NCI-H146 (cell line): ENCODE measurements at places on chromosomes 5 and 9.

GRCh38 chr9:37452611-37453010 lies 12.6 kb downstream of the ZBTB5 start:
- DNase-seq = no peak

DNA sequence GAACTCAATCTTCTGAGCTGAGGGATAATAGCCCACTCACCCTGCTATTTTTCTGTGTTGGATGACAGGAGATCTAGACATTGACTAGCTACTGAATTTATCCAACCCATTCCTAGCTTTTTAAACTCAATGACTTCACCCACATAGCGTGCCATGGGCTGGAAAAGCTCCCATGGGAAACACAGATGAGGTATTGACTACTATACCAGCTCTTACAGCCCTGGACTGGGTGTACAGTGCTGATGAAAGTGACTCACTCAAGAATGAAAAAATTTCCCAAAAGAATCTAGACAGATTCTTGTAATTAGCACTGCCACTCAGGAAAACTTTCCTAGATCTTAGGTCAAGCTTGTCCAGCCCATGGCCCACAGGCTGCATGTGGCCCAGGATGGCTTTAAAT lies 72.7 kb upstream of the NREP start:
- DNase-seq = no peak

DNA sequence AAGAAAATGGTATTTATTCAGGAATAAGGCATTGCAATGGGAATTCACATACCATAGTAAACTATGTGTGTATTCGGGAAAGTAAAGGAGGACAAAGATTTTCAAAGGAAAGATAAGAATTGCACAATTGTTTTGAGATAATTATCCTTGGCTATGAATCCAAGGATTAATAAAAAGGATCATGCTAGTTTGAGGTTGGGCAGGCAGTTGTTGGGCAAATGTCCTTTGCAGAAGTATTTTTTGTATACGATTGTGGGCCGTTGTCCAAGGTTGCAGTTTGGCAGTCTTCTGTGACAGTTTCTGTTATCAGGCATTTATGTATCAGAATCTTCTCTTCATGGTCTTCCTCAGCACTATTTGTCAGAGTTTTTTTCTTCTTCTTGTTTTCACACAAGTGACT lies 10.6 kb upstream of the UBAP2 start:
- no peak for DNase-seq

DNA sequence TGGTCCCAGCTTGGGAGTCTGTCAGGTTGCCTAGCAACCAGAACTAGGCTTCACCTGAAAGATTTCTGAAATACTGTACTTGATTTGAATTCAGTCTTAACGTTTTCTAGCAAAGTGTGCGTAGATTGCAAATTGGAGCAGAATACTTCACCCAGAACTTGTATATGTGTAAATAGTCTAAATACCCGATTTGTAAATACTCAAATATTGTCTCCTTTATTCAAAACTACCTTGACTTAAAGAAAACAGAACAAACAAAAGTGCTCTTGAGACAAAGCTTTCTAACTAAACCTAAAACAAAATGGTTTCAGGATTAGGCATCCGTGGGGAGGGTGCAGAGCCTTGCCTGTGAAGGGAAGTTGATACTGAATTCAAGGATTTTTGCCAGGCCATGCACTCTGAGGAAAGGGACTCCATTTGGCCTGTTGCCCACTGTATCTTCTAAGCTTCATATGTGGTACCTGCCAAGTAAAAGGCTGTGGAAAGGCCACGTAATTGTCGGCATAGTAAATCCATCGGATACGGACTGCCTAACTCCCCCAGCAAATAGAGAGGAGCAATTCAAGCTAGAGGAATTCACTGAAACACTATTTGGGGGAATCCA lies 744 bp upstream of the HMGCS1 start:
- peak; percentile 55 for DNase-seq

DNA sequence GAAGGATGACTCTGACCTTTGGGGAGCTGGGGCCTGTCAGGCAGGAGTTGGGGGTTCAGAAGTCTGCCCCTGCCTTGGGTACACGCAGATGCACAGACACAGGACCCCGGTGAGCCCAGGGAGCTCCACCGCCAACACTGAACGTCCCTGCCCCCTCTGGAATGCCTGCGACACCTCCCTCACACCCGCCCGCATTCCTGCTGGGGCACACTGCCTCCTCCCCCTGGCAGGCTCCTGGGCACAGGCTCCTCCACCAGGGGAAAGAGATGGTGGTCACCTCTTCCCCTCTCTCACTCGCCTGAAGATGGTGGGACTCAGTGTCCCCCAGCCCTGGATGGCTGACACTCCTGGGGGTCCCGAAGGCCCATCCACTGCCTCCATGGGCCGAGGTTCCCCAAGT lies 12.0 kb downstream of the CRB2 start:
- no peak for DNase-seq

DNA sequence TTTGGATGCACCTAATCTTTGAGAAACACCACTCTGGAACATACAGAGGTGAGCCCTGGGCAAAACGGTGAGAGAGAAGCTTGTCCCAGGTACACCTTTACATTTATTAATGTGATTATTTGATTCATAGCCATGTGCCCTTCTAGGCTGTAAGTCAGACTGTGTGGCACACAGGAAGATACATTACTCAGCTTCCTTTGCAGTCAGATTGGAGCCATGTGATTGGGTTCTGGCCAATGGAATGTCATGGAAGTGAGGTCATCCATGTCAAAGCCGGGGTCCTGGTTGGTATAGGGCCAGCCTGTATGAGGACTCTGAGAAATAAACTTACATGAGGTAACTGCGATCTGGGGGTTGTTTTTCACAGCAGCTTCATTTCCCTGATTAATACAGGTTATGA lies 106.8 kb upstream of the CD180 start:
- no peak for DNase-seq

- peak; percentile 78 for DNase-seq
Observed at GRCh38 chr9:133889584-133890301, 102.4 kb downstream of the VAV2 start.

GRCh38 chr5:168979135-168979534 lies 321.8 kb downstream of the SLIT3 start:
- no peak for DNase-seq

DNA sequence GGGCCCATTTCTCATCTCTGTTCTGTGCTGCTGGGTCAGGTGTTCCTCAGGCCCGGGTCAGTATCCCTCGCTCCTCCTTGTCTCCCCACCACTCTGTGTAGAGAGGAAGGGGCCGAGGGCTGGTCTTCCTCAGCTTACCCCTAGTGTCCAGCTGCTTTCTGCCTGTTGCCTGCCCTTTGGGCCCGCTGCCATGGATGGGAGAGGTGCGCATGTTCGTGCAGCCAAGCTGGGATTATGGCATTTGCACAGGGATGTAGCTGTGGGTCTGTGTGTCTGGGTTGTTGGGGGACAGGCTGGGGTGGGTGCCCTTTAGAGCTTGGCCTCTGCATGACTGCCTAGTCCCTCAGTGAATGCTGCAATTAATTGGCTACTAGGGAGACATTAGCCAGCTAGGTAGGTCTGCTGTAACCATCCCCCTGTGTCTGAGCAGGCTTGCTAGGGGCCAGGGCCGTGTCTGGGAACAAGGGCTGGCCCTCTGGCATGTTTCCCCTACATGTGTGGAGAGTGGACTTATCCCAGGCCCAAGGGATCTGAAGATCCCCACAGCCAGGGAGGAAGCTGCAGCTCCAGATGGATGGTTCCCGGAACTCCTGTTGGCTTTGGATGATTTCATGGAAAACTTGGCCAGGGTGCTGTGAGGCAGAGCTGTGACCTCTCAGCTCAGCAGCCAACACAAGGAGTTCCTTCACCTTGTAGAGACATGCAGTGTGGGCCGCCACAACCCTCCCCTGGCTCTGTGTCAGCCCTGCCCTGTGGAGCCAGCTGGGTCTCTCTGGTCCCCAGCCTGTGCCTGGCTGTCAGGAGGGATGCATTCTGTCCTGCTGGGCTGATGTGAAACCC lies 161.9 kb downstream of the MACROH2A1 start:
- no peak for DNase-seq

DNA sequence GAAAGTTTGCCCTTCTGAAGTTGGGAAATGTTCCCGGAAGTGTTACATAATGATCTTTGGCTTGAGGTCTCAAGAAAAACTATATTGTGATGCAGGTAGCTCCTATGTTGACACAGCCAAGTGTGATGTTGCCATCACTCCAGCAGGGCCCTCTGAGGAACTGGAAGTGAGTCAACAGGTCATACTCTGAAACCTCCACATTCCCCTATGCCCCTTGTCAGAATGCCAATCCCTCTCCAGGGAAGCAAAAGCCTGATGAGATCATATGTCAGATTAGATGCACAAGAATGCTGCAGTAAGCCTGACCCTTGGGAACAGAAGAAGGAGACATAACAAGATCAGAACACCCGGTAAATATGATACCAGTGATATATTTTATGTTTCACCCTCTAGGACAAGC lies 66.8 kb upstream of the ITGA2 start:
- no peak for DNase-seq

DNA sequence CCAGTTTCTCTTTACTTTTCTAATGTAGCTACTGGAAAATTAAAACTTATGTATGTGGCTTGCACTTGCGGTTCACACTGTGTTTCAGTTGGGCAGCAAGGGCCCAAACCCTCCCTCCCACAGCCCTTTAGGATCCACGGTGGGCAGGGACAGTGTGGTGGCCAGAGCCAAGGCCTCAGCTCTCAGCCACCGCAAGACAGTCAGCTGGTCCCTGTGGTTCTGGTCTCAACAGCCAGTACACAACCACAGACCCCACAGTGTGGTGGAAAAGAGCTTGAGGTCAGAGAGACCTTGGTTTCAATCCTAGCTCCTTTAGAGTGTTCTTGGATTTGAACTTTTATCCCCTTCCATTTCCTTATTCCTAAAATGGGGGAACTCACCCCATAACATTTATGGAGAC lies 153.0 kb upstream of the SMIM23 start:
- DNase-seq = no peak

- DNase-seq = peak; percentile 75
Observed at GRCh38 chr5:150409638-150410523, 2.8 kb downstream of the CD74 start.
